ENCODE measurements at places on chromosomes 4 and X.

- no peak for DNase-seq
These were observed 45.3 kb downstream of the MAP9 start for GRCh38 chr4:155331478-155331877.

DNA sequence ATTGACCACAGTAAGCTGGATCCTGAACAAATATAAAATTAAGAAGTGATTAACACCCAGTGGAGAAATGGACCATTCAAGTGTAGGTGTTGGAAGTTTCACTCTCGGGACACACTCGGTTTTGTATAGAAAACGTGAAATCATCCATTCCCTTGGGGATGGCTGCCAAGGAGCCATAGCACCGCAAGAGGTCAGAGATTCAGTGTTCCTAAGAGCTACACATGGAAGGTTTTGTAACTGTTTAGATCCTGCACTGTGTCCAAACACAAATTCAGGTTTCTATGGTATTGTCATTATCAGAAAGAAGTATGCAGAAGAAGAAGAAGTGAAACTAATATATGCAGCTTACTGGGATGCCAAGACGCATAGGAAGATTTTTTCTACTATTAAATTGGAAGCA is 281.0 kb downstream of the LDB2 start:
- DNase-seq: no peak

DNA sequence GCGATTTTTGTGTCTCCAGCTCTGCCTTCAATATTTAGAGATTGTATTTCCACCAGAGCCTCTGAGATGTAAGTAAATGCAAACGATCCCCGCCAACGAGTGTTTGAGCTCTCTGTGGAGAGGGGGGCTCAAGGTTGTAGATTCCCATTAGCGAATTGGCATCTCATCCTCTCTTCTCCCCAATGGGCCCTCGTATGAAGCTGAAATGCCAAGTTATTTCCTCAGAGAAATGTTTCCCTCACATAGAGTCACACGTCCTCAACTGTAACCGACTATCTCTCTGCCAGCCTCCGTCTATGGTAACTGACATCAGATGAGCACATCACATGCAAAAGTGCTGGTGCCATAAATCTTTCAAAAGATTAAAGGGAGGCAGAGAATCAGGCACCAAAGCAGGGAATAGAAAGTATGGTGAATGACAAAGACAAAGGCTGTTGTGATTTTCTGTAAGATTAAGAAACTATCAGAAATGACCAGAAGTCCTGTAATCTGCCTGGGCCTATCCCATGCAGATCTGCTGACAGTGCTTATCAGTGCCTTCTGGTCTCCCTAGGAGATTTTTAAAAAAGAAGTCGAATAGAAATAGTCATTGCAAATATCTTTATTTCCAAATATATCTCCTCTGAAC is 157.1 kb downstream of the PDGFRA start:
- no peak for DNase-seq

- no peak for DNase-seq
These were observed 360.5 kb downstream of the MID1IP1 start for GRCh38 chrX:39161611-39162255.

DNA sequence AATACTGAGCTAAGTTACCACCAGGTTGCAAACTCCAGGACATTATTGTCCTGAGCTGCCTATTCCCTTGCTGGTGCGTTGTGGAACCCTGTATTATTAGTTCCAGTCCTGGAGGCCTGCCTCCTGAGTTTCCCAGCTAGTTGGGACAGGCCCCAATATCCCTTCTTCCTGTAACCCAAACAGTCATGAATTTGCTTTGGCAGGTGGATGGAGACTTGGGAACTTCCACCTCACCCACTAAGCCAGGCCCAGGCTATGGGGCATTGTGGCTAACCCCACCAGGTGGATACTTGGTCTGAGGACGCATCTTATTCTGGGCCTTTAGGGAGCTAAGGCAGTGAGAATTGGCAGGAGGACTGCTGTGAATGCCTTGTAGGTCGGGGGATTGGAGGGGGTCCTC is 5.0 kb downstream of the RBM3 start:
- no peak for DNase-seq

GRCh38 chr4:86338521-86338920 is 21.3 kb downstream of the MAPK10 start:
- no peak for DNase-seq

GRCh38 chr4:10129196-10130177 is 12.9 kb upstream of the WDR1 start:
- no peak for DNase-seq

- no peak for DNase-seq
These were observed 12.3 kb upstream of the UCP1 start for GRCh38 chr4:140581078-140581477.

- DNase-seq: no peak
These were observed at the start of gene APLN for GRCh38 chrX:129654652-129655546. Gene APLN (minus strand): TSS chrX:129654956. CDS start chrX:129654630, 326 bp downstream.

DNA sequence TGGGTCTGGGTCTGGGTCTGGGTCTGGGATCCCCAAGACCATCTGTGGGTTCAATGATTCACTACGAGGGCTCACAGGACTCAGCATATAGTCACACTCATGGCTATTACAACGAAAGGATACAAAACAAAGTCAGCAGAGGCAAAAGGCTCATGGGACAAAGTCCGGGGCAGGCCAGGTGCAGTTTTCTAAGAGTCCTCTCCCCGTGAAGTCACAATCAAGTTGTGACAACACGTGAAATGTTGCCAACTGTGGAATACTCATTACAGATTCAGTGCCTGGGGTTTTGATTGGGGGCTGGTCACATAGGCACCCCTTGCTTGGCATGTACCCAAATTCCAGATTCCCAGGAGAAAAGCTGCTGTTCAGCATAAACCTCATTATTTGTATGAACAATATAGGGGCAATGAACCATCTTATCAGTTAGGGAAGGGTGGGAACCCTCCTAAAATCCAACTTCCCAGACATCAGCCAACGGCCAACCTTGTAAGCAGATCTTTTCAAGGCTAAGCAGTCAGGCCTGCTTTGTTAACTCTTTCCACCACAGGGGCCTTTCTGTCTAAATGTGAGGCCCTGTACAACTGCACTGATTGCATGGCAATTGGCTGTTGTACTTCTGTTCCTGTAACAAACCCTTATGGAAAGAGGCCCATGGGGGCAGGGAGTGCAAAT is 58.2 kb upstream of the DIPK2B start:
- DNase-seq: no peak

- DNase-seq: no peak
These were observed 36.0 kb downstream of the ARHGAP6 start for GRCh38 chrX:11629593-11630211.

DNA sequence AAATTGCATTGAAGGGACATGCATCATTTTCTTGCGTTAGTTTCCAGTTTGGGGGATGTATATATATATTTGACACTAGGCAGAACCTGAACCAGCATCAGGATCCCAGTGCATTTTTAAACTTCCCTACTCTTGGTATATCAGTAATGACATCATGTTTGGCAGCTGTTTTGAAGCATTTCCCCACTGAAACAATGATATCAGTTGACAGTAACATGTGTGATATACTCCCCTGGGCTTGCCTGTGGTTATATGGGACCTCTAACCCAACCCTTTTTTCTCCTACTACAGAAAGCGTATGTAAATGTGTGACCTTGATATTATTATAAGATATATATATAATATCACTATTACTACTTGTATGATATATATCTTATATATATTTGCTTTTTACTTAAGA is 225.9 kb upstream of the CASK start:
- DNase-seq: no peak

- no peak for DNase-seq
These were observed 35.1 kb downstream of the ENPEP start for GRCh38 chr4:110510955-110511544.

DNA sequence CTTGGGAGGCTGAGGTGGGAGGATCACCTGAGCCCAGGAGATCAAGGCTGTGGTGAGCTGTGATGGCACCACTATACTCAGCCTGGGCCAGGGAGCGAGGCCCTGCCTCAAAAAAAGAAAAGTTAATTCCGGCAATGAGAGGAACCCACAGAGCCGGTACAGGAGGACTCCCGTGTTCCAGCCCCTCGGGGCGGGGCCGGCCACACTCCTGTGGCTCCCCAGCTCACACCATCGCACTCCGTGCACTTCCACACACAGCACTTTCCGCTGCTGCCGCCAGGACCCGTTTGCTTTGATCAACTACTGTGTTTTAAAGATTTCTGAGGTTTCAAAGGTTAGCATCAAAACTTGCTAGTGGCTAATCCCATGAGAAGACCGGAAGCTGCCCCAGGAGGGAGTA is 171.7 kb downstream of the AFAP1 start:
- DNase-seq: no peak

GRCh38 chr4:39664828-39665731 is 26.4 kb upstream of the SMIM14 start:
- no peak for DNase-seq

- no peak for DNase-seq
These were observed 372.7 kb downstream of the INPP4B start for GRCh38 chr4:142473218-142473959.

GRCh38 chr4:153652051-153652784 is 31.9 kb upstream of the TLR2 start:
- DNase-seq: no peak

- no peak for DNase-seq
These were observed 147.1 kb downstream of the NHS start for GRCh38 chrX:17521871-17522693.

GRCh38 chr4:63049726-63050125 is 1359.5 kb downstream of the TECRL start:
- no peak for DNase-seq
